Right ventricle myocardium superior (tissue), 1 donor: ENCODE measurements at places on chromosomes 11 and 22.

DNA sequence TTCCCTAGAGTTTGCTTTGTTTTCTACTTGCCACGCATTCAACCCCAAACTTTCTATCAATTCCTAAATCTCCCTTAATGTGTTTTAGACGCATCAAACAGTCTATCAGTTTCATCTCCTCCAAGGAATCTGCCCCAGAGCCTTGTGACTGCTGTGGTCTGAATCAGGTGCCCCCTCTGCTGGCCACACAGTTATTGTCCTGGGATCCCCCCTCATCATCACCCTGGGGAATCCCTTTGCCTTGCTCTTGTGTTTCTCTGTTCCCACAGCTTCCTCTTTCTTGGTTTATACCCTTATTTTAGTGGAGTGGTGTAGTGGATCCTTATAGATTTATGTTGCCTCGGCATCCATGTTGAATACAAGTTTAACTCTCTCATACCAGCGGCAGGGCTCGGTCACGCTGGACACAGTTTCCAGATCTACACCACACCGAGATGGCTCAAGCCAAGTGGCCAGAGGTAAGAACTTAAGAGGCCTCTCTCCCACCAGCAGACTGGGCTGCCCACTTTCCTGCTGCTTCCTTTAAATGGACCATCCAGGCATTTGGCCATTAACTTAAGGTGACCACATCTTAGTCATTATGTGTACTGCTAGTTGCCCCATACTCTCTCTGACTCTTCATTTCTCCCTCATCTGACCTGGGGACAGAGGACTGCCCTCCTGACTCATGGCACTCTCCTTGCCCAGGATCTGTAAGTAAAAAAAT lies 8.2 kb downstream of the UPB1 start:
- DNase-seq, result peak; percentile 71

DNA sequence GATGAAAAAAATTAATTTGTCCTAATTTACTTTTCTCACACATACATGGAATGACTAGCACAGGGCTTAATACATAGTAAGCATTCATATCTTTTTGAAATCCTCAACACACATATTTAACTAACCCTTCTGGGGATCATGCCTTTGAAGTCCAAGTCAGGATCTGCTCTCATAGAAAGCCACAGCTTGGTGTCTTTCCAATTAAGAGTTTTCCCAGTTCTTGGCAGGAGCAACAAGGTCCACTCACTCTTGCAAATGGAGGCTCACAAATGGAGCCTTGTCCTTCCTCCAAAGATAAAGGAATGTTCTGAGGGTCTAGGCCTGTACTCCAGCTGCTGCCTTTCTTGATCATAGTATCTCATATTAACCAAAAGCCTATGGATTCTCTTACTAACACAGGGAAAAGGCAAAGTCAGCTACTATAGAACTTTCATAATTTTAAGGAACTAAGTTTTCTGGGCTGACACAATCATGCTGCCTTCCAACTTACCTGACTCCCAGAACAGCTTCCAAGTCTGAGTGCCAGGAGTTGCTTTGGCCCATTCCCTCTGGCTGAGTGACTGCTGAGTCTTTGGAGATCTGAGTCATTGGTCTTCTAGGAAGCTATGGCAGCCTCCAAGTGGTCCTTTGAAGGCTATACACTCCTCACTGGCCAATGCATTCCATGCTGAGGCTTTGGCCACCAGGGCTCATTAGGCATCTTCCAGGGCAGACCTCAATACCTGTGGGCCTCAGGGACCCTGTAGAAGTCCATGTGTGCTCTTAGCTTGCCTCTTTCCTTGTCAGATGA lies 25.8 kb upstream of the NUCB2 start:
- DNase-seq, result no peak

- DNase-seq, result no peak
These were observed 9.6 kb downstream of the DENND6B start for GRCh38 chr22:50317178-50317577.

DNA sequence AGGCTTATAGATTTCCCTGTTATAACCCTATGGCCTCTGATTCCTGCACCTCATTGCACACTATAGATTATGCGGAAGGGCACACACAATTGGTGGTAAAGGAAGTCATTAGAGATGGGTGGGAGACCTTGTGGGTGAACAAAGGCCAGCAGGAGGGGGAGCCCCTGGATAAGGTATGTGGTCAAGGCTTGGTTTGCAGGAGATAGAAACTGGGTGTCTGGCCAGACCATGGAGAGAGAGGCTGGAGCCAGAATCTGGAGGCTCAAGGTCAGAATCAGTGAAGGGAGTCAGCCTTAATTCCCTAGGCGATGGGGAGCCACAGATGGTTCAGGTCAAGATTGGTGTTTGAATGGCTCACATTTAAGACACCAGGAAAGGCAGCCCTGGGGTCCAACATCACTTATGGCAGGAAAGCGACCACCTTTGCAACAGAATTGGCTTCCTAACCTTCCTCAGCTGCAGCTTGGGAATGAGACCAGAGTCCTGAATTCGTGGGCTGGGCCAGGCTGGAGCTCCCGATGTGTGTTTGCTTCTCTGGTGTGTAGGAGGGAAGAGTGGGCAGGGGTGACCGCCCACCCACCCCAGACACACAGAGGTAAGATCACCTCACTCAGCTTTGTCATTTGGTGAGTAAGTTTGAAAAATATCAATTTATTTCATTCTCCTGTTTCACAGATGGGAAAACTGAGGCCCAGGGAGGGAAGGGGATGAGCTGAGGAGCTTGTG lies 22.7 kb upstream of the SCUBE1 start:
- DNase-seq, result no peak

DNA sequence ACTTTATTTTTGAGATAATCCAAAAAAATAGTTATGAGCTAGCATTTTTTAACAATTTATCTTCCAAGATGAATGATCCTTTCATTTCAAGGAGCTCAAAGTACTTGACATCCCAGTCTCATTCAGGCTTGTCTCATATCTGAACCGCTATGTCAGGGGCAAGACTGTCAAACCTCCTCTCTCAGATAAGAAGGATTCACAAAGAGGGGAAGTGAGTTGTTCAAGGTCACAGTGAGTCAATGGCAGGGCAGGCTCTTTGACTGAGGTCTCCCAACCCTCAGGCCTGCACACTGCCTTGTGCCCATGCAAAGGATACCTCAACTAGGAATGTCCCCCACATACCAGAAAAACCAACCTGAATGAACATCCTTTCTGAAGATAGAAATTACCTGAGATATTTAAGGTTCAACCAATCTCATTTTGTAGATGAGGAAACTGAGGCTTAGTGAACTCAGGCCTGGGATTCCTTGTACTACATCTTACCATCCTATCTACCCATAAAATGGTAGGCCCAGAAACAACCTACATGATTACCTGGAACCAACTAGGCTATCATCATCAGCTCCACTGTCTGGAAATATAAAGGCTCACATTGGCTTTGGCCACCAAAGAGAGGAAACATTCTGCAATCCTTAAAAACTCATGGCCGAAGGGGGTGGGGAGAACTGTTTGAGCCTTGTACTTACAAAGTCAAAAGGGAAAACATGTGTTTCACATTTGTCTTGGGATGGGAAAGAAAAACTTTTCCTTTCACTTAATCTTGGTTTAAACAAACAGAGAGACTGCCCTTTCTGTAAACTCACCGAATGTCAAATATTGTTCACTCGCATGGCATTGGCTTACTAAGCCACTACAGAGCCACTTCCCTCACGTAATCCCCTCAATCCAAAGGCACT lies 51.1 kb downstream of the LIF start:
- DNase-seq, result no peak

GRCh38 chr11:70952191-70952590 lies 300.2 kb downstream of the SHANK2 start:
- no peak for DNase-seq

DNA sequence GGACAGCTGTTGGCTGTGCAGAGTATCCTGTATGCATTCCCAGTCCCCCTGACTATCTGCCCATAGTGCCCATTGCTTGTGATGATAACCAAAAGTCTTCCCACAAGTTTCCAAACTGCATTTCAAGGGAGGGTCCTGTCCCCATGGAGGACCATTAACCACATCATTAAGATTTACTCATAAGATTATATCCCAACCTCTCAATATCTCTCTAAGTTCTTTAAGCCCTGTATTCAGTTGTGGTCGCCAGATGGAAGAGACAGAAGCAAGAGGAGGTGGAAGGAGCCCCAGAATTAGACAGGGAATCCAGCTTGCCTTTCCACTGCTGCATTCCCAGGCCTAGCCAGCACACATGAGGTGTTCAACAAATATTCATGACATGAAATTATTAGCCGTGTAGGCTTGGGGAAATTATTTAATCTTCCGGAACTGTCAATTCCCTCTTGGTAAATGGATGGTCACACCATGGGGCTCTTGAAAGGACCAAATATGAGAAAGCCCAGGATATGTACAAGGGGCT lies 42.6 kb upstream of the TIMP3 start:
- DNase-seq, result no peak

DNA sequence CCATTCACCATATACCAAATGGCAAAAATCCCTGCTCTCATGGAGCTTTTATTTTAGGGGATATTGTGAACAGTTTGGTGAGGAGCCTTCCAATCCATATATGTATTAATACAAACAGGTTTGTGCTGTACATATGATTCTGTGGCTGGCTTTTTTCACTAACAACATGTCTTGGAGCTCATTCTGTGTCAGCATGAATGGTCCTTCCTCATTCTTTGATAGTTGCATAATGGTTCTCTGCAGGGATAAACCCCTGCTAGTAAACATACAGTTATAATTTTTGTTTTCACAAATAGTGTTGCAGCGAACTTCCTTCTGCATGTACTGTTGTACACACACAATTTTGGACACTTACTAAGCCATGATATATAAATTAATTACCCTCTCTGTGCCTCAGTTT lies 8.3 kb downstream of the PRR5L start:
- no peak for DNase-seq

DNA sequence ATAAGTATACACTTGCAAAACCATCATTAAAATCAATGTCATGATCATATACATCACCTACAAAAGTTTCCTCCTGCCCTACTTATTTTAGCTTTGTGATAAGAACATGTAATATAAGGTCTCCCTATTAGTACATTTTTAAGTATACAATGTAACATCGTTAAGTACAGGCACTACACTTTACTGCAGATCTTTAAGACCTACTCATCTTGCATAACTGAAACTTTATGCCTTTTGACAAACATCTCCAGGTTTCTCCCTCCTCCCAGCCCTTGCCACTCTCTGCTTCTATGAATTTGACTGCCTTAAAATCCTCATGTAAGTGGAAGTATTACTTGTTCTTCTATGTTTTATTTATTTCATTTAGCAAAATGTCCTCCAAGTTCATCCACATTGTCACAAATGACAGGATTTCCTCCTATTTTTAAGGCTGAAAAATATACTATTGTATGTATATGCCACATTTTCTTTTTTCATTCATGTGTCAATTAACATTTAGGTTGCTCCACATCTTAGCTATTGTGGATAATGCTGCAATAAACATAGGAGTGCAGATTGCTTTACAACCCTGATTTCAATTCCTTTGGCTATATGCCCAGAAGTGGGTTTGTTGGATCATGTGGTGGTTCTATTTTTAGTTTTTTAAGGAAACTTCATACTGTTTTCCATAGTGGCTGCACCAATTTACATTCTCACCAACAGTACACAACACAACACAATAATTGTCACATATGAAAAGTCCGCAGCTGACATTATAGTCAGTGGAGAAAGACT lies 471.1 kb upstream of the ANO3 start:
- DNase-seq, result no peak

DNA sequence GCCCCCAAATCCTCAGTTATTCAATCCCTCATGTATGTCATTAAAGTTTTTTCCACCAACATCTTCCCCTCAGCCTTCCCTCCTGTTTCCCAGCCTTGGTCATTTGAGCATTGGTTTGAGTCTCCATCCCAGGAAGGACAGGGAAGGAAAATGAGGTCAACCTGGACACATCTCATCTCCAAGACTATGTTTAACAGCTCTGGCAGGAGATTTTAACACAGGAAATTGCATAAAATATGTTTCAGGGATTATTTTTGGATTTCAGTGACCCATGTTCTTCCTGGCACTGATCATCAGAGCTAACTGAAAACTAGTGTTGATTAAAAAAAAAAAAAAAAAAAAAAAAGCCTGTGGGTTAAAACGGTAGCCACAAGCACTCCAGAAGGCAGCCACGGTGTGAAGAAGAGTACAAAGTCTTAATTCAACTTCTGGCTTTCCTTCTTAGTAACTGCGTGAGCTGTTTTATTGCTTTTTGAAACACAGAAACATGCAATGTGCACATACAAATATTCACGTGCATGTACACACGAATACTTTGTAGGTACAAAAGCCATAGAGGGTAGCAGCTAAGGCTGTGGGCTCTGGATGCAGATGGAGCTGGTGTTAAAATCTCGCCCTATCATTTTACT lies 164.4 kb upstream of the DDI1 start:
- DNase-seq, result no peak

- peak; percentile 41 for DNase-seq
These were observed 5.9 kb downstream of the EFEMP2 start for GRCh38 chr11:65866509-65867283.

- DNase-seq, result no peak
These were observed 5.8 kb downstream of the ELFN2 start for GRCh38 chr22:37421468-37421877.

DNA sequence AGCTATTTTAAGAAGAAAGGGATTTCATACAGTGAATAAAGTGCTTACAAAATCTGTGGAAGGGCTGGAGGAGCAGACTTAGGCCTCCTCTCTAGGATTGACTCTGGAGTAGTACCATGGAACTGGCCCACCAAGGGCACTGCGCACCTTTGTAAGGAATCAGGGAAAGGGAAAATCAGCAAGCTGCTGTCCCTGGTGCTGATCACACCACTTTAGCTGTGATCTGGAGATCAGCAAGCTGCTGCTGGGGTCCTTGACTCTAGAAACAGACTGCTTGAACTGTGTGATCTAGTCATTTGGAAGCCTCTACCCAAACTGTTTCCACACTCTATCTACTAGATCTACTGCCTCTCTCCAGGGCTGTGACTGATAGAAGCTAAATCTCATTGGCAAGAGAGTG lies 18.4 kb upstream of the TECTA start:
- no peak for DNase-seq

GRCh38 chr11:1963864-1964263 lies 16.7 kb downstream of the MRPL23 start:
- DNase-seq, result no peak

DNA sequence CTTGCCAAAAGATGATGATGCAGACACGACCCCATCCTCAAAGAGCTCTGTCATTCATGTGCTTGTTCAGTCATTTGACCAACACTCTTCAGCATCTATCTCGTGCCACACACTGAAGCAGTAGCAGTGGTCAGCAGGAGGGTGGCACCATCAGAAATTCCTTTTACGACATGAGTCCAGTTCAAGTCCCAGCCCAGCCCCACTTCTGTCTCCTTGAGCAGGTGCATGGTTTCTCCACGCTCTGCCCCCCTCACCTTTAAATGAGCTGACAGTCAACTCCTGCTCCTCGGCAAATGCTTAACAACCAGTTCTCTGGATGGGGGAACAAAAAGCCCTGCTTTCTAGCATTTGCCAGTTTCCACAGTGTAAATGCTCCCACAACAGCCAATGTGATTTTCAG lies 60.9 kb downstream of the SYN3 start:
- no peak for DNase-seq

DNA sequence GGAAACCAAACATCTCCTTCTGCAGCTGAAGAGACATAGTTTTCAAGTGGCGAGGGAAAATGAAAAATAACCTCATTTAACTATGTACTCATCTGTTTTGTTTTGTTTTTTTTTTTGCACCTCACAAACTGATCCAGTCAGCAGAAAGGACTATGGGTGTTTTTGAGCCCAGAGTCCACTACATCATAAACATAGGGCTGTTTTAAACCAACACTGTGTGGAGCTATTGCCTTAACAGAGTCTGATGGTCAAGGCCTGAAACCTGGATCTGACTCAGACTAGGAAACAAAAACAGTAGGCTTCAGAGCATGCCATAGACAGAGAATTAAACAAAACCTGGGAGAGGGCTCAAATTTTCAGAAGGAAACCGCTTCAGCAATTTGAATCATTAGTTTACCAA lies 99.3 kb upstream of the FSHB start:
- DNase-seq, result no peak

GRCh38 chr11:94305146-94305545 lies 766 bp downstream of the IZUMO1R start:
- no peak for DNase-seq
